Cardiac septum (tissue), 1 donor: ENCODE measurements at places on chromosomes 1 and 21. TPM values are rescaled to one million over a fixed set of nuclear protein-coding genes. Genes with fewer than 3 reads are reported as not detected.

- no peak for DNase-seq
Measured at GRCh38 chr1:19651141-19651737, 7.1 kb downstream of the NBL1 start.

The SPRR1A gene
- not detected for total RNA-seq

- no peak for DNase-seq
Measured at GRCh38 chr1:177351361-177352108, 180.8 kb downstream of the BRINP2 start.

The IL12RB2 gene
- total RNA-seq = 0.22 TPM

GRCh38 chr21:16195538-16195910, 465.7 kb downstream of the USP25 start:
- no peak for DNase-seq

The CASZ1 gene
- 82.0 TPM for total RNA-seq

GRCh38 chr1:59477286-59477685, 180.4 kb downstream of the FGGY start:
- DNase-seq = no peak

GRCh38 chr1:180982422-180982821, 40.2 kb downstream of the STX6 start:
- DNase-seq = no peak

The ADPRS gene
- total RNA-seq = 17.6 TPM

DNA sequence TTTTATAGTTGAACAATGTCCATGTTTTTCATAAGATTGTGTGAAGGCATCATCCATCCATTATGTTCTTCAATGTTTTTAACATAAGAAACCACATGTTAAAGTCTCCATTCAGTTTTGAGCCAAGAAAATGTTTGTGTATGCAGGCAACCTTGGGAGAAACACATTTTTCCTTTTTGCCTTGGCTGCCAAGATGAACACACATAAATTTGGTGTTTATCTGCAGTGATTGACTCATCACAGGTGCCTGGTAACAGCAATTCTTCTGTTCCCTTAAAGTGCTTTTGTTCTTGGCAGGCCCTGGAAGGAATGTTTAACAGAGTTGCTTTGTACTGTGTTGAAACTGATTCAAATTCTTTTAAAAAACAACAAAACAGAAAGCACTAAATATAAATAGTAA, 709.9 kb upstream of the ADGRL4 start:
- no peak for DNase-seq

GRCh38 chr21:31557421-31558188, 101.9 kb upstream of the SOD1 start:
- DNase-seq = peak; percentile 68

- DNase-seq = peak; percentile 70
Measured at GRCh38 chr1:42936309-42937078, 22.2 kb downstream of the SLC2A1 start.

The C1QTNF12 gene
- total RNA-seq = 2.6 TPM

The ABCD3 gene
- total RNA-seq = 49.4 TPM

- no peak for DNase-seq
Measured at GRCh38 chr1:89989799-89990198, 5.1 kb upstream of the ZNF326 start.

The PLA2G2D gene
- not detected for total RNA-seq

- no peak for DNase-seq
Measured at GRCh38 chr1:62613325-62613727, 16.0 kb downstream of the ANGPTL3 start.

DNA sequence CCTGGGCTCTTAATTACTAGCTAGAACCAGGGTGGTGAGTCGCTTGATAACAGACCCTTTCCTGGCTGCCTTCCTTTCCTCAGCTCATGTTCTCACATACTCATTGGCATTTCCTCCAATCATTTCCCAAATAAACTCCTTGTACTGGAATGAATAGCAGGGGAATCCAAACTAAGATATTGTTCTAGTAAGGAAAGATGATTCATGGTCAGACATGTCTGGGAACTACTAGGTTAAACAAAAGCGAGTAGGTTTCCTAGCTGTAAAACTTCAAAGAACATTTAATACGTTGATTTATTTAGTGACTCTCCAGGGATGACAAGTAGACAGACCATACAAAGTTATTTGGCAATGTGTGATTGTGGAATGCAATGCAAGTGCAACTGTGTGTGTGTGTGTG, 121.2 kb upstream of the KCNJ6 start:
- DNase-seq = no peak

DNA sequence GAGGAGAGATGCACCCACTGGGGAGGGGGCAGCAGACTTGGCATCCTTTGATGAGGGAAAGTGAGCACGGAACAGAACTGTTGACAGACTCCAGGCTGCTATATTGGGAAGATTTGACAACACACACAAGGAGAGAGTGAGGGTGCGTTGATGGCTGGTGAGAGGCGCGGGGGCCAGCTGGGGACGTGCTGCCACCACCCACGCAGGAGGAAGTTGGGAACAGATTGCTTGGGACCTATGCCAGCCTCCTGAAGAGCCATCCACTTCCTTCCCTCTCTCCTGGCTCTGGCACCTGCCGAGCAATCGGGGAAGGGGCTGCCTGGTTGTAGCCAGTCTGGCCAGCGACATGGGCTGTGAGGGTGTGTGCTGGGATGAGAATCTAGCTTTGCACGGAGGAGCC, 223.7 kb upstream of the CSF3R start:
- DNase-seq = no peak
